ENCODE measurements at places on chromosomes 1 and 21.
A peak's percentile ranks its signal among the peaks of the same experiment; 100 is the strongest.

DNA sequence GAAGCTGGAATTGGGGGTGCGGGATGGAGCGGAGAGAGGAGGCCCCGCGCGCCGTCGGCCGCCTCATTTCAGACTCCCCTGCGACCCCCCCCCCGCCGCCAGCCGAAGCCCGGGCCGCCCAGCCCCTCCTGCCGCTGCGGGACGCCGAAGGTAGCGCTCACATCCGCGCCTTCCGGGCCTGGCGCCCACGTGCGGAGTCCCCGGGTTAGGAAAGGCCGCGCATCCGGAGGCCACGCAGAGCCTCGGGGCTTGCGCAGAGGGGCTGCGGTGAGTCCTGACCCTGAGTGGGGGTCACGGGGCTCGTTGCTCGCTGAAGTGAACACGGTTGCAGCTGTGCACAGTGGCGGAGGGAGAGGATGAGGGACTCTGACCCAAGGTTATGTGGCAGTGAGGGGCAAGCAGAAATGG is 552 bp upstream of the ZNF496 start:
- DNase-seq, result peak; percentile 41

DNA sequence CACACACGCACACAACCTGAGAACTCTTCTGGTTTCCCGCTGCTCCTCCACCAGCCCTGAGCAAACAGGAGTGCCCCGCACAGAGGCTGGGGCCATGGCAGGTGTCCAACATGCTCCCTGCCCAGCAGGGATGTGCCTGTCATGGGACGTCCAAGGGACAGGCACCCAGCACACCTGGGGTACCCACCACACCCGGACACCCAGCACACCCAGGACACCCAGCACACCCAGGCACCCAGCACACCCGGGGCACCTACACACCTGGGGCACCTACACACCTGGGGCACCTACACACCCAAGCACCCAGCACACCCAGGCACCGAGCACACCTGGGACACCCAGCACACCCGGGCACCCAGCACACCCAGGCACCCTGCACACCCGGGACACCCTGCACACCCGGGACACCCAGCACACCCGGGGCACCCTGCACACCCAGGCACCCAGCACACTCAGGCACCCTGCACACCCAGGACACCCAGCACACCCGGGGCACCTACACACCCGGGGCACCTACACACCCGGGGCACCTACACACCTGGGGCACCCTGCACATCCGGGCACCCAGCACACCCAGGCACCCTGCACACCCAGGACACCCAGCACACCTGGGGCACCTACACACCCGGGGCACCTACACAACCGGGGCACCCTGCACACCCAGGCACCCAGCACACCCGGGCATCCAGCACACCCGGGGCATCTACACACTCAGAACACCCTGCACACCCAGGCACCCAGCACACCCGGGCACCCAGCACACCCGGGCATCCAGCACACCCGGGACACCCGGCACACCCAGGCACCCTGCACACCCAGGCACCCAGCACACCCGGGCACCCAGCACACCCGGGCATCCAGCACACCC is 37.9 kb downstream of the UBE2G2 start:
- no peak for DNase-seq

DNA sequence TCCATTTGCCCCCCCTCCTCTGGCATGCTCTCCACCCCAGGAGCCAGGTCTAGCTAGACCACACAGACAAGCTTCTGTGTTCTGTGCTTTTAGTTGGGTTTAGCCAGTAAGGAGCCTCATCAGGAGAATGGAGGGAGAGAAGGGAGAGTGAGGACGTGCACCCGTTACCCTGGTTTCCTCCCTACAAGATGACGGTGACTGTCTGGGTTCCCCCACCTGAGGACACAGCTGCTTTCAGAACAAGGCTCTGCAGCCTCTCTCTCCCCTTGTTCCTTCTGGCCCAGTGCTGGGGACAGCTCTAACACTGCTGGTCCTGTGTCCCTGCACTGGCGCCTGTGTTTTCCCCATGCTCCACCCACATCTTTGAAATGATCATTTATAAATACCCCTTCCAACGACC is 184.4 kb upstream of the GALNT2 start:
- no peak for DNase-seq

DNA sequence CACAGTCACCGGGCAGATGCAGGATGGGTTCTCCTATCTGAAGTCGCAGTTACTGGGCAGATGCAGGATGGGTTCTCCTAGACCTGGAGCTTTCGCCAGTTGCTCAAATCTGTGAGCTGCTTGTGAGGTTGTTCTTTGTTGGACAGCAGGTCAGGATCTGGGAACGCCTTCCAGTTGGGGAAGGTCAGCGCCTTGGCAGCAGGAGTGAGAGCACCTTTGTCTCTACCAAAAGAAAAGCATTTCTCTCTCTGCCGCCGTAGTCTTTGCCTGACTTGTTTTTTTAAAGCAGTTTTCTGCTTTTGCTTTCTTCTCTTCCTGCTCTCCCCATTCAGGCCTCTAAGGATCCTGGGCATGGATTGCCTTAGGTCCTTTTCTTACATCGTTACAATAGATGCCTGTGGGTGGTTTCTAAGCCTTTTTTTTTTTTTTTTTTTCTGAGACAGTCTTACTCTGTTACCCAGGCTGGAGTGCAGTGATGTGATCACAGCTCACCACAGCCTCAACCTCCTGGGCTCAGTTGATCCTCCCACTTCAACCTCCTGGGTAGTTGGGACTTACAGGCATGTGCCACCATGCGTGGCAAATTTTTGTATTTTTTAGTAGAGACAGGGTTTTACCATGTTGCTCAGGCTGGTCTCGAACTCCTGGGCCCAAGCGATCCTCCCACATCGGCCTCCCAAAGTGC is 15.7 kb downstream of the PEX14 start:
- DNase-seq, result no peak

- no peak for DNase-seq
These were observed 2.6 kb downstream of the DLGAP3 start for GRCh38 chr1:34926894-34927293.

DNA sequence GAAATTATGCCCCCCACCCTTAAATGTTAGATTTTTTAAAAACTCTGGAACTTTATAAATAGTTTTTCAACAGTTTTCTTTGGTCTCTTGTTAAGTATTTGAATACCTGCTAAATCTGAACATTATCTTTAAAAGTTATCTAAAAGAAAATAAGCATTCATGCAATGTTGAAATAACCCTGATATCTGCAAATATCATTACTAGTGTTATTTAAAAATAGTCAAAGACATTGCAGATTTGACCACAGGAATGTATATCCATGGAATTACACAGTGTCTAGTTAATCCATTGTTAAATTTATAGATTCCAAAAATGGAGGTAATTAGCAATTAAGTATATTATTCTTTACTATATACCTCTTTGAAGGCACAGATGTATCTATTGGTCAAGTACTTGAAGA is 42.0 kb downstream of the PRRX1 start:
- DNase-seq, result no peak

DNA sequence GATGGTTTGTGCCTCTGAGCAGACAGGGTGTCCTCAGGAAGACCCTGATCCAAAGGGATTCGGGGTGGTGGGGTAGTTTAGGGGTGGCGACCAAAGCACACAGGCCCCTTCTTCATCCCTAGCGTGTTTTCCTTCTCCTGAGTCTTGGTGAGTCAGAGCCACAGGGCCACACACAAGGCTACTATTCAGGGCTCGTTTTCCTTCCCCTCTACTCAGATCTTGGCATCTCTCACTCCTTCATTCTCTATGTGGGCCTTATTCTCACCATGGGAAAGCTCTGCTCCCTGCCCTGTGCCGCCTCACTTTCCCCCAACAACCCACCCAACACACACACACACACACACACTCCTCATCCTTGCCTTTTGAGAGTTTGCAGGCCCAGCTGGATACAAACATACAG is 43.6 kb upstream of the WNT2B start:
- peak; percentile 41 for DNase-seq

GRCh38 chr1:27049607-27050006 is 37.0 kb upstream of the TENT5B start:
- DNase-seq, result no peak

GRCh38 chr1:175232335-175232734 is 39.8 kb upstream of the KIAA0040 start:
- no peak for DNase-seq

DNA sequence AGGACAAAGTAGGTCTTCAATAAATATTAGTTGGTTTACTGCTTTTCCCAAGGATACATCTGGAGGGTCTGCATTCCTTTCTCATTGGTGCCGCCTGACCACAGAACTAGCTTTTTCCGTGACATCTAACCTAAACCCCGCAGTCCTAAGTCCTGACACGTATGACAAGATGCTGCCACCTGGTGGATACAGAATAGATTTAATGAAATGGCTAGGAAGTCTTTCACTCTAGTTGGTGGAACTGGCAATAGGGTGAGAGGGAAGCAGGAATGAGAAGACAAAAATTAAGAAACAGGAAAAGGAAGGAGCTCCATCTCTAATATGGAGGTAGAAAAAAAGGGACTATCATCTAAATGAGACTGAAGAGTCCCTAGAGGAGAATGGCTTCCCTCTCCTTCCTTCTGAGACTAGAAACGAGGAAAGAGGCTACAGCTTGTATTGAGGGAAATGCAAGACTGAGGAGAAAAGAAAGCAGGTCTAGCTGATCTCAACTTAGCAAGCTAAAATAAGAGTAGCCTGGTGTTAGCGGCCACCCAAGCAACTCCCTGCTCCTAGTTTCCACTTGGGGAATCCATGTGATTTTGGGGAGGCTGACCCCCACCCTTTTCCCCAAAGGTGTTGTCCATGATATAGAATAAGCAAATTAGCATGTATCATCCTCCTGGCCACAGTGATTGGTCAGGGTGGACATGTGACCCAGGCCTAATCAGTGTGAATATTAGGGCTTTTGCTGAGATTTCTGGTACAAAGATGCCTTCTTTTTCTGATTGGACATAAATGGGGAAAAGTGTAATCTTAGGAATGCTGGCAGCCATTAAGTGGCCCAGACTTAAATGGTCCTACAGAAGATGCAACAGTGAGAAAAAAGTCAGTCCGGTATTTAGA is 5.9 kb downstream of the RFX5 start:
- DNase-seq, result peak; percentile 87
